ENCODE measurements at places on chromosomes 5 and 9.

GRCh38 chr9:18861609-18862544, 171.1 kb downstream of the SAXO1 start:
- DNase-seq = no peak

- no peak for DNase-seq
Measured at GRCh38 chr9:1938675-1939170, 76.4 kb upstream of the SMARCA2 start.

GRCh38 chr5:117242028-117242427, 667.4 kb upstream of the SEMA6A start:
- DNase-seq = no peak

- no peak for DNase-seq
Measured at GRCh38 chr9:25935188-25935587, 256.9 kb upstream of the TUSC1 start.

DNA sequence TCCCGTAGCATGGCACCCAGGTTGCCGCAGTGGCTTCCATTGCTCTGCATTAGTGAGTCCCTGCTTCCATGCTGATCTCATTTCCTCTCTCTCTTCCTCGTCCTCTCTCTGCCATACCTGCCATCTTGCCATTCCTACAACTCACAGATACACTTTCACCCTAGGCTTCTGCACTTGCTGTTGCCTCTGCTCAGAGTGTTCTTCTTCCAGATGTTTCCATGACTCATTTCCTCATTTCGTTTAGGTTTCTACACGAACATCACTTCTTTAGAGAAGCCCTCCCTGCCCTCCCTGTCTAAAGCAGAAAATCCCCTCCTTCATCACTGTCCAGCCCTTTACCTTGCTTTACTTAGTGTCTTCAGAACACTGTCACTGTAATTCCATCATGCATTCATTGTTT, 115.2 kb upstream of the WWC1 start:
- DNase-seq = no peak

- DNase-seq = no peak
Measured at GRCh38 chr5:147800491-147800890, 18.0 kb upstream of the JAKMIP2 start.

DNA sequence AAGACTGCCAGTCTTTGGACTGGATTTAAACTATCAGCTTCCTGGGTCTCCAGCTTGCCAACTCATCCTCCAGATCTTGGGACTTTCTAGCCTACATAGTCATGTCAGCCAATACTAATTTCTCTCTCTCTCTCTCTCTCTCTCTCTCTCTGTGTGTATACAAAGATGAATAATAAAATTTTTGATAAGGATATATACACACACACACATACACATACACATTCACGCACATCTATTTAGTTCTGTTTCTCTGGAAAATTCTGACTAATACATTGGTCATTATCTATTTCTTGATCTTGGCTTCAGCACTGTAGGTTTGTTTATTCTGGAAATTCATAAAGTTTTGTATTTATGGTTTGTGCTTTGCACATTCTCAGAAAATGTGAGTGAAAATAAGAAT, 1606.2 kb upstream of the NUDT12 start:
- DNase-seq = no peak

GRCh38 chr5:42520203-42520602, 97.0 kb downstream of the GHR start:
- DNase-seq = no peak

DNA sequence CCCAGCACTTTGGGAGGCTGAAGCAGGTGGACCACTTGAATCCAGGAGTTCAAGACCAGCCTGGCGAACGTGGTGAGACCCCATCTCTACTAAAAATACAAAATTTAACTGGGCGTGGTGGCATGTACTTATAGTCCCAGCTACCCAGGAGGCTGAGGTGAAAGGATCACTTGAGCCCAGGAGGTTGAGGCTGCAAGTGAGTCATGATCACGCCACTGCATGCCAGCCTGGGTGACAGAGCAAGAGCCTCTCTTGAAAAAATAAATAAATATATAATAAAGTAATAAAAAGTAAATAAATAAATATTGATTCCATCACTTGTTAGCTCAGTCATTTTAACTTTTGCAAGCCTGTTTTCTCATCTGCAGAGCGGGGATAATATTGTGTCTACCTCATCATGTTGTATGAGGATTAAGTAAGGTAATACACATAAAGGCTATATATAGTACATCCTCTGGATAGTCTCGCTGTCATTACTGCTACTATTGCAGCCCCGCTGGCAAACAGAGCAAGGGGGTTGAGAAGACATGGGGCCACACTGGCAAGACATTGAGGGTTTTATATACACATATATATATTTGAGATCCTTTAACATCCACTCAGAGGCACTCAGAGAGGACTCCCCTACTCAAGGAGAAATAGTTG, 210.9 kb downstream of the C9orf152 start:
- DNase-seq = no peak

DNA sequence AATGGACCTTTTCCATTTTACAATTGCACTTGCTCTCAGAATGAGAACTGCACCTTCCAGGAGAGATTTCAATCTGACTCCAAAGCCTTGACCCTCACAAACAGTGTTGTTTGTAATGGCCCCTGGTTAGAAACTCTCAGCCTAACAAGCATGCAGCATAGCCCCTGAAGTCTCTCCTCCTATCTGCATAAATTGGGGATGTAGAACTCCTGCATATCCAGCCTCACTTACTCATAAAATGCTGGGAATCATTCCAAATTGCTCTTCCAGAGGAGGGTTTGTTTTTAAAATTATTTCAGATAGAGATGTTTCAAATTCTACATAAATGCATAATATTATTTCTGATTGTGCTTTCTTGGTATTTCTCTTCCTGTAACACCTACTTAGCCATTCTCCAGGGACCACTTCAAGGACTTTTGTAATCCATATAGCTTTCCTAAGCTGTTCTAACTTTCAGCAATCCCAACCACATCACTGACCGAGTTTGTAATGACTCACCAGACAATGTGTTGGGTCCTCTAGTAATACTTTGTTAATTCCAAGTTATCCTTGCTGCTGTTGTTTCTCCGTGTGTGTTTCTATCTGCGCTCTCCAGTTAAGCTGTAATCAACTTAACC, 143.8 kb upstream of the CCDC152 start:
- DNase-seq = no peak

DNA sequence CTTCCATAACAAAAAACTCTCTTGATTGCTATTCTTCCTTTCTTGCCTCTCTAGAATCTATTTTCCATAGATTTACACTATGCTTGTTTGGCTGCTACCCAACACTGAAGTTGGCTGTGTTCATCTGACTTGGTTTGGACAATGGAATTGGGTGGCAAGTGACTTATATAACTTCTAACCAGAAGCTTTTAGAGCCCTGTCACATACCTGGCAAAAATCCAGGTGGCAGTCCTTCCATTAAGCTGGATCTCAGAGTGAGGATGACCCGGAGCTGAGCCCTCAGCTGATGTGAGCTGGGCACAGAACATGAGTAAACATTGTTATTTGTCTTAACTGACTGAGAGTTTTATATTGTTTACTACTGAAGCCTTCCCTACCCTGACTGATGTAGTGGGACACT, 225.7 kb downstream of the TLR4 start:
- no peak for DNase-seq

- DNase-seq = no peak
Measured at GRCh38 chr5:119439140-119439631, 13.1 kb upstream of the HSD17B4 start.

DNA sequence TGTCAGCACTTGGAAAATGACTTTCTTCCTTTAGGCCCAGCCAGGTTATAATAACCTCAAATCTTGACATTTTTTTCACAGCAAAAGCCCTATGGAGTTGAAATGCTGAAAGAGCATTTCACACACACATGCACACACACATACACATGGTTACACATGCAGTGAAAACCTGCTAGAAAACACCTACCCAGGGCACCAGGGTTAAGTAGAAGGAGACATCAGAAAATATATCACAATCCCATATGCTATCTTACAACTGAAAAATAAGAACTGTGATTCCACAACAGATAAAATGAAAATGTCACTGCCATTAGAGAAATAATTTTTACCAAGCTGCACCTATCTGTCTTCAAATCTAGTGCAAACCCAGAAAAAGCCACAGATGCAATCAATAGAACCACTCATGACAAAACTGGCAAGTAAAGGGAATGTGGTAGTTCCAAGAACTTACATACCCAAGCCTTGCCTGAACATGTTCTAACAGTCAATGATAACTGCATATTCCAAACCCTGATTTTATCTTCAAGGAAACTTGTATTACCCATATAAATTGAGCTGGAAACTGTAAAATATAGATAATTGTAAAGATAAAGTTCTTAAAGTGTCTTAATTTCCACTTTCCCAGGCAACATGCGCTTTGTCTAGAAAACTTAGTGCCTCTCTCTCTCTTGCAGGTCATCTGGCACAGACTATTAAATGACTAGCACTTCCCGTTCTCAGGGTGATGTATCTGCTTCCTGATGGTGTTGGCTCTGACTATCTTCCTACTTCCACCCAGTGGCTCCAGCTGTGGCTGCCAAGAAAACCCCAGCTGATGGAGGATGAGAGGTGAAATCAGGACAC, 250.2 kb upstream of the PTGER4 start:
- no peak for DNase-seq

GRCh38 chr9:36036780-36037548, at the start of gene RECK:
Gene RECK, plus strand, starts transcription at chr9:36036913. Its CDS starts 86 bp downstream, at chr9:36036999.
- DNase-seq = peak; percentile 82

DNA sequence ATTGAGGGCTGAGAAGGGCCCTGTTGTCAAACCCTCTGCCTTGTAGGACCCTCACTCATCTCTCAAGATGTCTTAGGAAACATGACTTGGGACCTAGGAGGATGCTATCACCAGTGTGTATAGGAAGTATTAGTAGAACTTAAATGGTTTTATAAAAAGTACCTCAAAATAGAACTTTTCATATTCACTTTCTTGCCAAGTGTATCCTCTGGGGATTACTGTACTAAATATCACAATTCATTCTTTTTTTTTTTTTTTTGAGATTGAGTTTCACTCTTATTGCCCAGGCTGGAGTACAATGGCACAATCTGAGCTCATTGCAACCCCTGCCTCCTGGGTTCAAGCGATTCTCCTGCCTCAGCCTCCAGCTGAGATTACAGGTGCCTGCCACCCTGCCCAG, 56.2 kb downstream of the ARHGEF28 start:
- no peak for DNase-seq

GRCh38 chr9:107867738-107868137, 378.2 kb upstream of the KLF4 start:
- no peak for DNase-seq

DNA sequence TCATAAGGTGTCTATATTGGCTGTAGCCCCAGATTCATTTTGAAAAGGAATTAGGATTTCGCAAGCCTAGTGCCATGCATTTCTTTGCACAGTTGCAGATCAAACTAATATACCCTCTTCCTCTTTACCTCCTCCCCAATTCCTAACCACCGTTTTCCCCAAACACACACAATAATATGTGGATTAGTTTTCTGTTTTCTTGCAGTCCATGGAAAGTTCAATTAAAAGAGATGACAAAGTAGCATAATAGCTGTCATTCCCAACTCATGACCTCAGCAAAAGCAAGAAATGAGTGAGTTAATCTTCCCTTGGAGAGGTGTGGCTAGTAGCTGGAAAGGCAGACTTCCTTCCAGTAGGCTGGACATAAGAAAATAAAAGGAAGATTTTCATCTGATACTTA, 349.1 kb downstream of the TMEM232 start:
- no peak for DNase-seq

- DNase-seq = no peak
Measured at GRCh38 chr5:159163027-159163700, 46.2 kb downstream of the RNF145 start.

- no peak for DNase-seq
Measured at GRCh38 chr9:25678147-25678666, at the start of gene TUSC1. Gene TUSC1, minus strand, starts transcription at chr9:25678444. Its CDS starts 132 bp downstream, at chr9:25678312.

DNA sequence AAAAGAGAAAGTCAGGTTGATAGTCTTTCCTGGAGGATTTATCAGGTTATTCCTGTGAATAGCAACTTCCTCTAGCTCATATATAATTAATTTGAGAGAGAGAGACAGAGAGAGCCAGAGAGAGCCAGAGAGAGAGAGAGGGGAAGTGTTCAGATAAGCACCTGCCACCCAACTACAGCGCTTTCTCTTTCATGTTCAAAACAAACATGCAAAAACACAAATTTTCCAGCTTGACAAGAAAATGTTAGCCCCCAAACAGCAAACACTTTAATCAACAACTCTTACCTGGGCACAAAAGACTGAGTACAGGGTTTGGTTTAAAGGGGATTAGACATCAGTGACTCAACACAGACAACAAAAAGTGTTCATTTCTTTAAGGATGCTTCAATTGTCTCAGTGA, 61.7 kb upstream of the PLPP6 start:
- no peak for DNase-seq

- DNase-seq = no peak
Measured at GRCh38 chr5:150650021-150651006, 9.9 kb downstream of the SYNPO start.

- DNase-seq = no peak
Measured at GRCh38 chr5:96968074-96968473, 32.2 kb downstream of the LNPEP start.

- no peak for DNase-seq
Measured at GRCh38 chr5:26487553-26487952, 550.8 kb downstream of the CDH9 start.

DNA sequence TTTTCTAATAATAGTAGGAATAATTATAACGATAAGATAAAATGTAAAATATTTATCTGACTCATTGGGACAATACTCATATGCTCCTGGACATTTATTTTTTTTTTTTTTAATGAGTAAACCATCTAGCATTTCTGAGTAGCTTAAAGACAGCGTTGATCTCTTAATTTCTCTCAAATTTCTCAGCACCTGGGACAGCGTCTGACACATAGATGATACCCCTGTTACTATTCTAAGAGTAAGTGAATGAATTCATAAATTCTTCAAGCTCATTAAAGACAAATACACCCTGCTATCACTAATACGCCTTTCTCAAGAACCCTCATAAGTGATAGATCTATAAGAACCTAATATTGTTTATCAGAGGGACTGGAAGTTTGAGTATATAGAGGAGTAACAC, 12.0 kb upstream of the HTR4 start:
- DNase-seq = no peak

DNA sequence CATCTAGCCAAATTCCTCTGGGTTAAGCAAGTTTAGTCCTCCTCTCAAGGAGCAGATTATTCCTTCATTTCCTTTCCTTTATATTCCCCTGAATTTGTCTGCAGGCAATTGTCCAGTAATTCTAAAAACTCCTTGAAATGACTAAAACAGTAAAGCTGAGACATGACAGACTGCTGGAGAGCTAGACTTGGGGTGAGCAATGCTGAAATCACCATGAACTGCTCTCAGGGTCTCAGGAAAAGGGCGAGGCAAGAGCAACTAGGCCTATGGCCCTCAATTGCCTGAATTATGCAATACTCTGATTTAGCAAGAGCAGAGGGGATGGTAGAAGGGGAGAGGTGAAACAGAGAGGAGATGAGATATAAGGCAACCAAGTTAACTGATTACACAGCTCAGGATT, 172.9 kb upstream of the NREP start:
- DNase-seq = no peak

DNA sequence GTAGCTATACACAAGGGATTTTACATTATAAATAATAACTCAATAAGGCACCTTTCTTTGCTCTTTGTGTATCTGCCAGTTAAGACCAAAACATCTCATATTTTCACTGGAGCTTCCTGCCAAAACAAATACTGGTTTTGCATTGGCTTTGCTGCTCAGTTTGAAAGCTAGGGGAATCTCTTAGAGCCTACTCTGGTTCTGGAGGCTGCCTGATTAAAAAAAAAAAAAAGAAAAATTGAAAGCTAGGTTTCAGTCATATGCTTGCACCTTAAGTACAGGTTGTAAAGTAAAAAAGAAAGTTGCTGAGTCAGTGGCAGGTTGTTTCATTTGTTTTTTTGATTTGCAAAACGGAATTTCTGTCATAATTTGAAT, 2.3 kb downstream of the DENND4C start:
- no peak for DNase-seq
